T-helper 2 cell (primary cell): ENCODE measurements at places on chromosomes 12 and 14.

DNA sequence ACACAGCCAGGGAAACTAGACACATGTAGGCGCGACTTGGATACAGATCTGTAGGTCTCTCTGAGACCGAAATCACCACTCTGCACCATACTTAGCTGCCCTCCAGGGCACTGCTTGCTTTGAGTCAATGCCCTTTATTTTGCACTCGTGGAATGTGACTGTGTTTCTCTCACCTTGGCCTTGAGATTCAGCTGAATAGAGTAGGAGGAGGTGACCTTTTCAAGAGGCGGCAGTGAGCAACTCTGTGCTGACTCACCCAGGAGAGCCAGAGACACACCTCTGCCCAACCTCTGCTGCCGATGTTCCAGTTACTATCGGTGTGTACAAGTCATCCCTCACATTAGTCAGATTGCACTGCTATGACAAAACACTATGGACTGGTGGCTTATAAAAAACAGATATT, 583.4 kb downstream of the VRK1 start:
- no peak for DNase-seq

DNA sequence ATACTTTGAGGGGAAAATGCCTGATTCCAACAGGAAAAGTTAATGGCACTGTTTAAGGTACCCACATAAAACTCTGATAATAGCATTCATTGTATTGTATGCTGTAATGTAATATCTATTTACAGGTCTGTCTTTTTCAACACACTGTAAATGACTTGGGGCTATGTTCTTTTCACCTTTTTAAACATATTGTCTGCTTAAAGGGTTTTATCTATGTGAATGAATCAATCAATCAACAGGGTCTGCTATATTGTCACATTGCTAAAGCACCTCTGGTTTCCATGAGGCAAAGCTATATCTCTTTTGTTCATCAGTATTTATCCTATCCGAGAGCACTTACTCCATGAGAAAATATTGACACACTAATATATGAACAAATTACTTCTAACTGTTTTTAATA, 288.0 kb downstream of the SLC6A15 start:
- no peak for DNase-seq

- no peak for DNase-seq
Observed at GRCh38 chr14:50501642-50502041, 30.7 kb downstream of the MAP4K5 start.

- no peak for DNase-seq
Observed at GRCh38 chr12:66960704-66961690, 282.1 kb upstream of the GRIP1 start.

DNA sequence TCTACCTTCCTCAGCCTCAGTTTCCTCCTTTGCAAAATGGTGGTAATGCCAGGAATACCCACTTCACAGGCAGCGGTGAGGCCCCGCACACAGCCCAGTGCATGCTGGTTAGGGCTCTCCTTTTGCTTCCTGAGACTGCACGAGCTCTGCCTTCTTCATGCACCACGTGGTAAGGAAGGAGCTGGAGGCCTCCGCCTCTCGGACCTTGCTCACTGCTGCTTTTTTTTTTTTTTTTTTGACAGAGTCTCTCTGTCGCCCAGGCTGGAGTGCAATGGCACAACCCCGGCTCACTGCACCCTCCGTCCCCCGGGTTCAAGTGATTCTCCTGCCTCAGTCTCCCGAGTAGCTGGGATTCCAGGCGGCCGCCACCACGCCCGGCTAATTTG, 18.1 kb downstream of the TAMALIN start:
- DNase-seq, result peak; percentile 91

DNA sequence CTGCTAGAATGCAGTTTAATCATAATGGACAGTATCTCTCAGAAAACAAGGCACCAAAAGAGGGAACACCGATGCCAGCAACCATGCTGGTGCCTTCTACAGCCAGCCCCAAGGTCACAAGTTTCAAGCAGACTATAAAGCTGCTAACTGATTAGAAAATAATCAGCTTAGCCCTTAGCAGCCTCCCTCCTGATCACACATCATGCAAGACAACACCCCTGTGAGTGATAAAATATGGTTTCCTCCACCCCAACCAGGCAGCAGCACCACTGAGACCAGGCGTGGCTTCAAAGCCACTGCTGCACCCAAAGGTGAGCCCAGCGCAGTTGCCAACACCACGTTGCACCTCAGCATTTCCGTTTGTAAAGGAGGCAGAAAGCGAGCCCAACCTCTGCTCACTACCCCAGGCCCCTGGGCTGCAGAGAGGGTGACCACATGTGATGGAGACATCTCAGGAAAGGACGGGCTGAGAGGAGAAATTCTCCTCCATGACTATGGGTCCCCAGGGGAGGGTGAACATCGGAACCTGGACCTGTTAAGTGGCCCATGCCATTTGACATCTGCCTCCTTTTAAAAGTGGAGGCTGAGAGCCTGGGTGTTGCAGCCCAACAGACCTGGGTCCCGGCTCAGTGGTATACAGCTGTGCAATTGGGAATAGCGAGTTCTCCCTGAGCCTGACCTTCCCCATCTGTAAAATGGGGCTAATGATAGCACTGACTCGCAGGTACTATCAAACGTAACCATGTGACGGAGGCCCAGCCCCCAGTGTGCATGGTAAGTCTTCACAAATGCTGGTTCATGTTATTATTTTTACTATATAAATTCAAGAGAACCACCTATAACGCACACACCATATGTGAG, 11.5 kb downstream of the ZFP36L1 start:
- no peak for DNase-seq

GRCh38 chr14:106094654-106095189, 568.3 kb downstream of the TMEM121 start:
- peak; percentile 54 for DNase-seq

DNA sequence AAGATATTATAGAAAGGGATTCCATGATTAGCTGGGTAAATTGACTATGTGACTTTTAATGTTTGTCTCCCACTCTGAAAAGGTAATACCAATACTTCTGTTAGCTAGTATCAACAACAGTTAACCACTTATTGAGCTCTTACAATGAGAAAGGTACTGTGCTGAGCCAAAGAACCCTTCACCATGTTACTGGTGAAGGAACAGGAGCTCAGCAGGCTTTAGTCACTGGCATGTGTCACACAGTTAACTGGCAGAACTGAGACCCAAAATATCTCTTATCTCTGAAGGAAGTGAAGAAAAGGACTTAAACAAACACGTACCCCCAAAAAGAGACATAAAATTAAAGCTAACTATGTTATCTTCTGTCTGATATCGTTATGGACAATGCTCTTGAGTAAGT, 170.6 kb downstream of the MED13L start:
- DNase-seq, result no peak

GRCh38 chr14:78710963-78711362, 540.8 kb downstream of the NRXN3 start:
- DNase-seq, result no peak

DNA sequence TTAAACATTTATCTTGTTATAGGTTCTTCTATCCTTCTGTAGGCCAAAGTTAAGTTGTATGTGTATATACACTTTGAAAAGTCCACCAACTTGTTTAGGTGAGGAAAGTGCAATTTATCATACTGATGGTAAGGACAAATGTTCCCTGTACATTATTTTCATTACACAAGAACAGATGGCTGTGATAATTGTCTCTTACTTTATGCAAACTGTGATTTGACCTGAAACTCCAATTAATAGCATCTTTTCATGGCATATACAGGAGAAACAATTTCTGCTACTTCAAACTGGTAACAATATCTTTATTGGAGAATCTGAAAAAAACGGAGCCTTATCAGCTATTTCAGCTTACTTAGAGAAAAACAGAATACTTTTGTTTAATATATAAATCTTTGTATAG, 5.6 kb downstream of the TRIM9 start:
- no peak for DNase-seq

DNA sequence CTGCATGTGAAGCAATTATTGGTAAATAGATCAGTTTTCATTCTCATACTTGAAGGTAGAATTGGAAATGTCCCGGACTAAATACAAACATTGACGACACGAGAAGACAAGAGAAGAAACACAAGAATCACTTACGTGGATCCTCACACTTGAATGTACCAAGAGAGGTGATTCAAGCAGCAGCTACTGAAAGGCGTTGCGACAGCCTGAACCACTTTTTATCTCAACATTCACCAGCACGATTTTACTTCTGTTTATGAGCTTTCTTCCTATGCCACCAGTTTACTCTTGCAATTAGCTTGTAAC, 3.6 kb upstream of the FZD10 start:
- DNase-seq, result no peak

- no peak for DNase-seq
Observed at GRCh38 chr12:117101953-117102799, 3.0 kb upstream of the TESC start.

- DNase-seq, result no peak
Observed at GRCh38 chr12:129830796-129831195, 73.0 kb downstream of the TMEM132D start.

GRCh38 chr14:53247596-53248370, 94.7 kb upstream of the DDHD1 start:
- no peak for DNase-seq
